IMR-90 (cell line): ENCODE measurements at places on chromosomes 4 and X. TPM values are rescaled to one million over a fixed set of nuclear protein-coding genes. Genes with fewer than 3 reads are reported as not detected.

SYN1 gene
- under 0.01 TPM in 2 replicates for total RNA-seq

ASB12 gene
- total RNA-seq = not detected in 2 replicates

STX18 gene
- 20.1 and 26.9 TPM in 2 replicates for total RNA-seq

EVC2 gene
- 5.8 and 5.9 TPM in 2 replicates for total RNA-seq

ASB5 gene
- total RNA-seq = 0.18 and 0.56 TPM in 2 replicates

EPHA5 gene
- total RNA-seq = under 0.01 and 0.18 TPM in 2 replicates

USP26 gene
- not detected in 2 replicates for total RNA-seq

SMIM14 gene
- total RNA-seq = 15.6 and 30.8 TPM in 2 replicates

PLAC1 gene
- 0.28 and 0.36 TPM in 2 replicates for total RNA-seq

BRS3 gene
- total RNA-seq = not detected in 2 replicates
